ENCODE measurements at places on chromosomes 6 and 20.

DNA sequence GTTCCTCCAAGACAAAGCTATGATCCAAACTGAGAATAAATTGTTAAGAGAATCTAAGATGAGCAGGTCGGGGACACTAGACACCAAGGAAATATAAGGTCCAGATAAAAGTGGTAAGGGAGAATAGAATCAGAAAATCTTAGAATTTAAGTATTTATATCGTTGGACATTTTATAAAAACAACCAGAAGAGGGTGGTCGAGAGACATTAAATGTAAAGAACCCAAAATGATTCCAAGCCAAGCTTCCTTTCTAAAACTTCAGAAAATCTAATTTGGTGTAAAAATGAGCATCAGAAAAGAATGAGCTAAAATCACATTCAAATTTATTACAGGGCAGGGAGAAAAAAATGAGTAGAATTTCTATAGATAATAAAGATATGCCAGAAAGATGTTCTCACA, 97.8 kb upstream of the OGFRL1 start:
- no peak for DNase-seq

- peak; percentile 27 for DNase-seq
Observed at GRCh38 chr6:137571854-137572253, 77.7 kb upstream of the OLIG3 start.

DNA sequence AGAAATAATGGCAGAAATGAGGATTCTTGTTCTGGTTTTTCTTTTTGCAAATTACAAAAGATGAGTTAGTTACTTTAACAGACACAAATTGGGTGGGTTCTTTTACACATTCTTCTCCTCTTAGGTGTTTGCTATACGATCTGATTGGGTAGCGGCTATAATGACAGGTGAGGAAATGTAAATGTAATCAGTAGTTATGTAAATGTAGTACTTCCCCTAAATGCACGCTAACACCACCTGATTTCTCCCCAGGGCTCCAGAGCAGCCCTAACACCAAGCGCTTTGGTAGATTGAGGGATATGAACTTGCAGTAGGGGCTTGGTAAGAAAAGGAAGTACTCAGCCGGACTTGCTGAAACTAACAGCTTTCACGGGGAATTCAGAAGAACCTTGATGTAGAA, 499.4 kb upstream of the NOX3 start:
- DNase-seq: no peak

GRCh38 chr20:5002077-5002413, 735 bp upstream of the SLC23A2 start:
- DNase-seq: no peak

DNA sequence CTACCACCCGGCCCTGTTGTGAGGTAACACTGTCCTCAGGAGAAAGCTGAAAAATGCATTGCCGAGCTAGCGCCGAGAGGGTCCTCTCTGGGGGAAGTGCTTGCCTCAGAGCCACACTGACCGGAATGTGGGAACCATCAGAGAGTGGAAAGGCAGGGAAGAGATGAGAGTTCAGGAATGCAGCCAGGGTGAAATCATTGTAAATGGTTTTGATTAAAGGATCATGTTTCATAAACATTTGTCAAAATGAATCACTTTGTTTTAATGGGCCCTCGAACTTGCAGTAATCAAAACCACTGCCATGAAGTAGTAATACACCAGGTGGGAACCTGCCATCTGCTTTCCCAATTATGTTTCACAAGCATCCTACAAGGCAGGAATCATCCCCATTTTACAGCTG, 16.9 kb upstream of the IL17F start:
- no peak for DNase-seq

GRCh38 chr6:145705561-145705960, 29.8 kb downstream of the EPM2A start:
- no peak for DNase-seq

GRCh38 chr6:45512717-45513116, 135.0 kb upstream of the SUPT3H start:
- no peak for DNase-seq

GRCh38 chr6:128655978-128656498, 135.6 kb upstream of the PTPRK start:
- no peak for DNase-seq

DNA sequence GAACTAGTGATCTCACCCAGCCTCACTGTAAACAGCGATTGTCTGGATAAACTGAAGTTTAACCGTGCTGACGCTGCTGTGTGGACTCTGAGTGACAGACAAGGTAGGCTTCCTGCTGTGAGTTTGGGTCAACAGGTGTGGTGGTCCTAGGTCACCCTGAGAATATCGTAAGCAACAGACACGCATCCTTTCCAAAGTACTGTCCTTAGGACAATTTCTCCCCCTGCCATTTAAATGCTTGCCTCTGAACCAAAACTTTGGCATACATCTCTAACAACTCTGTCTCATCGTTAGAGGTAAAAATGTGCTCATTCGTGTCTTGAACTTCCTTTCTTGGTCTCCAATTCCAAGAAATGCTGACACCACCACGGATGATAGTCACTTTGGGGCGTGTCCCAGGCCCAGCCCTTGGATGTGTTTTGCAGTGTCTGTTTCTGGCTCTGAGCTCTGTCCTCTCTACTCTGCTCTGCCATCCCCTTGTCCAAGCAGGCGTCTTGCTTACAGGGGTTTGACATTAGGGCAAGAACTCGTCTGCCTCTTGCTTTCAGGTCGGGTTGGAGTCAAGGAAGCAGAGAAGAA, 95.5 kb downstream of the EYA2 start:
- DNase-seq: no peak

DNA sequence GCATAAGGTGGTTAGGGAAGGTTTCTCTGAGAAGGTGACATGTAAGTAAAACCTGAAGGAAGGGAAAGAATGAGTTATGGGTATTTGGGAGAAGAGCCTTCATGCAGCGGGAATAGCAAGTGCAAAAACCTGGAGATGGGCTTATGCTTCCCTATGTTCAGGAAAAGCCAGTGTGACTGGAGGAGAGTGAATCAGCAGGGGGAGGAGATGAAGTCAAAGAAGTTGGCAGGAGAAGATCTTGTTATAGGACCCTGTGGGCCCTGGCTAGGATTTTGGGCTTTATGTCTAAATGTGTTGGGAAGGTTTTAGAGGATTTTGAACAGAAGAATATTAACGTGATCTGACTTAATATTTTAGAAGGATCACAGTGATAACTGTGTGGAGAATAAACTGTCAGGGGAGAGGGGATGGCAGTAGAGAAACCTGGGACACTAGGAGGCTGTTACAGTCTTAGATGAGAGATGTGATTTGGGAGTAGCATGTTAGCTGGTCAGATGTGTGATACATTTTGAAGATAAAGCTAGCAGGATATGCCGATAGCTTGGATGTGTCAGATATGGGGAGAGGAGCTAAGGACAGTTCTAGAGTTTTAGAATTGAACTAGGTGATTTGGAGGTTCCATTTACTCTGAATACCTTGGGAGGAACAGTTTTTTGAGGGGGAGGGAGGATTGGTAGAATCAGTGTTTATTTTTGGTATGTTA, 41.0 kb downstream of the PHF3 start:
- no peak for DNase-seq

DNA sequence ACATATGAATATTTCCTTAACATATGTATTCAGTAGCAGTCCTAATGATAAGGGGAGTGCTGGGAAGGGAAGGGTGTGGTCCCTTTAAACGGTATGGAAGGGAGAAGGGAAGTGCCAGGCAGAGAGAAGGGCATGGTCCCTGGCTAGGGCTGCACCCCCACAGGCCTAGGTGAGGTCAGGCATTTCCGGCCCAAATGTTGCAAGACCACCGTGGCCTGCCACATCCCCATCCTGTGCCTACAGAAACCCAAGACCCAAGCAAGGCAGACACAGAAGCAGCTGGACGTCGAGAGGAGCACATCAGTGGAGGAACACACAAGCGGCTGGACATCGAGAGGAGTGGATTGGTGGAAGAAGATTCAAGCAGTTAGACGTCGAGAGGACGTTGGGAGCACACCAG, 5.9 kb downstream of the RRAGD start:
- no peak for DNase-seq

- DNase-seq: no peak
Observed at GRCh38 chr6:22499815-22500214, 69.6 kb upstream of the HDGFL1 start.

- DNase-seq: no peak
Observed at GRCh38 chr6:158040051-158040803, 58.6 kb downstream of the SYNJ2 start.

DNA sequence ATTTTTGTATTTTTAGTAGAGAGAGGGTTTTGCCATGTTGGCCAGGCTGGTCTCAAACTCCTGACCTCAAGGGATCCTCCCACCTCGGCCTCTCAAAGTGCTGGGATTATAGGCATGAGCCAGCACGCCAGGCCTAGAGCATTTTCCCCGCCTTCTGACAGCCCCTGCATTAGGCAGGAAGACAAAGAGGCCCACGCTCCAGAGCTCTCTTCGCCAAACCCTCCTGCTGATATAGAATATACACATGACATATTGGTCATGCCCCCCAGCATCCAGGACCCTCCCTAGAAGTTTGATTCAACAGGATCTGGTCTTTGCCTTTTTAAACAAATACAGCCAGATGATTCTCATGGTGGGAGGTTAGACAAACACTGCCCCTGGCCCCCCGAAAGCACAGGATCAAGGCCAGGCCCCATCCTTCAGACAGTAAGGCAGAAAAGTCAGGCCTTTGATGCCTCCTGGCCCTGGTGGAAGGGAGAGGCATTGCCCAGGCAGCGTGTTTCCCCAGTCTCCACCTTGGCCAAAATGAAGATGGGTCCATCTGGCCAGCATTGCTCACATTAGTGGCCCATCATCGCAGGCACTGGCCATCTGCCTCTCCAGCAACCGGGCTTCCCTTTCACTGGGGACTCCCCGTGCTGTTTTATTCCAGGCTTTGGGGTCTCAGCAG, 4.4 kb downstream of the SULF2 start:
- no peak for DNase-seq

GRCh38 chr20:58481481-58482021, 33.6 kb downstream of the APCDD1L start:
- no peak for DNase-seq

DNA sequence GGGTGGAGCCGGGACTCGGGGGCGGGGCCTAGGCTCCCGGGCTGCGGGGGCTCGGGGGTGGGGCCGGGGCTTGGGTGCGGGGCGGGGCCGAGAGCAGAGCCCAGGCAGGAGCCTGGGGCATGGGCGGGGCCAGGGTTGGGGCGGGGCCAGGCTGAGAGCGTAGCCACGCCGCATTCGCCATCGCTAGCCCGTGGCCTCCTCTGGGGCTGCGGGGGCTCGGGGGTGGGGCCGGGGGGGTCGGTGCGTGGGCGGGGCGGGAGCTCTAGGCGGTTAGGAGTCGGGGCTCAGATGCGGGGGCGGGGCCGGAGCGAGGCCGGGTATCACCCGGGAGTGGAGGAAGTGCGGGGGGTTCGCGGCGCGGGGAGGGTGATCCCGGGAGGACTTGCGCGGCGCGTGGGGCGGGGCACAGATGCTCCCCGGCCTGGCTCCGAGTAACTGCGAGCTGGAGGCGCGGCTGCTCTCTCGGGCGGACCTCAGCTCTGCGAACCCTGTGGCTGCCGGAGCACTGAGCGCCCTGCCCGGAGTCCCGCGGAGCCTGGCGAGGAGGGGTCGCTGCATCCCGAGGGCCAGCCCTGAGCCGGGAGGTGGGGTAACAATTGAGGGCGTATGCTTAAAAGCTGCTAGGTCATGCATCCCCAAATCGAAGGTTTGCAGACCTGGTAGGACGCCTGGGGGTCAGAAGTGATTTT, 434 bp upstream of the ECI2 start:
- DNase-seq: peak; percentile 80

DNA sequence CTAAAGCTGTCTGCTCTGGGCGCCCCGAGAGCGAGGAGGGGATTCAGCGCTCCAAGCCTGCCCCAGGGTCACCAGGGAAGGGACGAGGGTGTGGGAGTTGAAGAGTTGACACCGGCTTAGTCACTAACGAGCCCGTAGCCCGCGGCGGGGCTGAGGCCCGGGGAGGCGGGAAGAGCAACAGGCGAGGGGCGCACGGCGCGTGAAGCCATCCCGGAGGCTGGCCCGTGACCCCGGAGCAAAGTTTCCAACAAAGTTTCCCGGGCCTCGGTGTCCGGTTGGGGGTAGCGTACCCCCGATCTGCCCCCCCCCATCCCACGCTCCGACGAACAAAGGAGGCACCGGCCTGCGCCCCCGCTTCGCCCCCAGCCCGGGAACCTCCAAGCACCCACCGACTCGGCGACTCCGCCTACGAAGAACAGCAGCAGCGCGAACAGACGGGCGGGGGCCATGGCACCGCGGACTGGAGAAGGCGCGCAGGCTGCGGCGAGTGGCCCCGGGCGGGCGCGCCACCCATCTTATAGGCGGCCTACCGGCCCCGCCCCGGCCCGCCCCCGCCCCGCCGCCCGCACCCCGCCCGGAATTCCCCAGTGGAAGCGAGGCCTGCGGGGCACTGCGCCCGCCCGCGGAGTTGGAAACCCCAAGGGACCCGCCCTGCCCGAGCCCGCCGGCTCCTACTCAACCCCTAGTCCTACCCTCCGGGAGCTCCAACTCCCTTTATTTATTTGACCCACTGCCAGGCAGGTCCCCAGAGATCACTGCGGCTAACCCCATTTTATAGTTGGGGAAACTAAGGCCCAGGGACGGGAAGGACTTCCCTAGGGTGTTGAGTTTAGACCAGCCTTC, at the start of gene SDC4:
SDC4 (minus strand) TSS at position 489 of the 843 bp plus-strand sequence; CDS start at position 449, 40 bp downstream.
- DNase-seq: peak; percentile 58

DNA sequence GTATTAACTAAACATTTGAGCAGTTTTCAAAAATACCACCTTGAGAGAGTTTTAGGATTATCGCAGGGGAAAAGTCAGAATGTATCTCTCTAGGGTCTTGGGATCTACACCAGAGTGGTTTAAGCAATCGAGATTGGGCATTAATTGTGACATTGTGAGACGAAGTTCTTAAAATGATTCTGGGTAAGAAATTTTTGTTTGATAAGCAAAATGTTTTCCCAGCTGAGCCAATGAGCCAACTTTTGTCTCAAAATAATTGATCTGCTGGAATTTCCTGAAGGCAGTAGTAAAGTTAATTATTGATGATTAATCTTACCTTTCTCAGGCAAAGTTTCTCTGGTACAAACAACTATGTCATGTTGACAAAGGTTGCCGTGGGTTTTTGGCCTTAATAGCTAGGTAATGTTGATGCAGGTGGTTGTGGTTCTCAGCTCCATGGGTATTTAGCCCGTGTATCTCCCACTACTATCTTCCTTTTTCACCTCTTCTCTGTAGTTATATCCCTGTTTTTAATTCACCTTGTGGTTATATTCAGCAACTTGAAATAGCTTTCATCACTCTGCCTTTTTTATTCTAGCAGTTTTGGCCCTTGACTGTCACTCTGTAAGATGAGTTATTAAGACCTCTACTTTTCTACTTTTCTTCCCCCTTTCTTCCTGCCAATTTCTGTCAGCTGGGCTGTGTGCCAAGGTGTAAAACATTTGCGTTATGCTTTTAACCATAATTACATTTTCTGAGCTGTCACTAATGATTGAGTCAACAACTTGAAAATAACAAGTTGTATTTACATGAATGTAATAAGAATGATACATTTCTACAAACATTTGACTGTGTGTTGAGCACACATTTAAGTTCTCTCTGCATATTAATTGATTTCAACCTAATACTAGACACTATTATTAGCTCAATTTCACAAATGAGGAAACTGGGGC, 368.3 kb upstream of the BTBD3 start:
- DNase-seq: no peak

DNA sequence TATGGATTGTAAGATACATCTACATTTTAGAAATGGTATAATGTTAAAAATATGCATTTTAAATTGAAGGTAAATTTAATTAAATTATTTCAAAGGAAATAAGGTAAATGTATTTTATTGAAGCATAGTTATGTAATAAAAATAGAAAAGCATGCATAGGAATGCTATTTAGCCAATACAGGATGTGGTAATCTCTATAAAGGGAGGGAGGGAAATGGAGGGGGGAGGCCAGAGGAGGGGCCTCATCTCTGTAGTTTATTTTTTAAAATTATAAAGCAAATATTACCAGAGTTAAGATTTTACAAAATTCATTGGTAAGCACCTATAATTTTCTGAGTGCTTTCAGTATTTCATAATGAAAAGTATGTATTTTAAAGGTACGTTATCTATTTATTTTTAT, 27.2 kb downstream of the SLC16A10 start:
- no peak for DNase-seq
